CD4-positive, alpha-beta T cell treated with Interleukin-6 at 100 ng/mL for 8 hours (primary cell): ENCODE measurements at places on chromosomes 1 and 21.

DNA sequence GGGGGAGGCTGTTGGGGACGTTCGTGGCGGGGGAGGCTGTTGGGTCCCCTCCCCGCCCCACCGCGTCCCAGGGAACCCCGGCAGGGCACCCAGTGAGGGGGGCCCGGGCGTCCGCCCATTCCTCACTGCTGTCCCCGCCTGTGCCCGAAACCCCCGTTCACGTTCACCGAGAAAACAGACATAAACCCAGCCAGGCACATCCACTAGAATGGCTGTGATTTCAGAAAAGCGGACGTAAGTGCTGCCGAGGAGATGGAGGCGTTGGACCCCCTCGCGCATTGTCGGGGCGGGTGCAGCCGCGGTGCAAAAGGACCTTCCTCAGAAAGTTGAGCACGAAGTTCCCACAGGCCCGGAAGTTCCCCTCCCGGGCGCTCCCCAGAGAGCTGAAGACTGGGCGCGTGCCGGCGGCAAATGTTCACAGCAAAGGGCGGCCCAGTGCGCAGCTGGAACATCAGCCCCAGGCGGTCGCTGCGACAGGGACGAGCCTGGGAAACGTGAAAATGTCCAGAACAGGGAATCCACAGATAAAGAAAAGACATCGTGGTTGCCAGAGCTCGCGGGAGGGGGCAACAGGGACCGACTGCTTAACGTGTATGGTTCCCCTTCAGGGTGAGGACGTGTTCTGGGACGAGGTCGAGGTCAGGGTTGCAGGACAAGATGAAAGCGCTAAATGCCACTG is 18.5 kb upstream of the SAMD11 start:
- DNase-seq, result no peak

DNA sequence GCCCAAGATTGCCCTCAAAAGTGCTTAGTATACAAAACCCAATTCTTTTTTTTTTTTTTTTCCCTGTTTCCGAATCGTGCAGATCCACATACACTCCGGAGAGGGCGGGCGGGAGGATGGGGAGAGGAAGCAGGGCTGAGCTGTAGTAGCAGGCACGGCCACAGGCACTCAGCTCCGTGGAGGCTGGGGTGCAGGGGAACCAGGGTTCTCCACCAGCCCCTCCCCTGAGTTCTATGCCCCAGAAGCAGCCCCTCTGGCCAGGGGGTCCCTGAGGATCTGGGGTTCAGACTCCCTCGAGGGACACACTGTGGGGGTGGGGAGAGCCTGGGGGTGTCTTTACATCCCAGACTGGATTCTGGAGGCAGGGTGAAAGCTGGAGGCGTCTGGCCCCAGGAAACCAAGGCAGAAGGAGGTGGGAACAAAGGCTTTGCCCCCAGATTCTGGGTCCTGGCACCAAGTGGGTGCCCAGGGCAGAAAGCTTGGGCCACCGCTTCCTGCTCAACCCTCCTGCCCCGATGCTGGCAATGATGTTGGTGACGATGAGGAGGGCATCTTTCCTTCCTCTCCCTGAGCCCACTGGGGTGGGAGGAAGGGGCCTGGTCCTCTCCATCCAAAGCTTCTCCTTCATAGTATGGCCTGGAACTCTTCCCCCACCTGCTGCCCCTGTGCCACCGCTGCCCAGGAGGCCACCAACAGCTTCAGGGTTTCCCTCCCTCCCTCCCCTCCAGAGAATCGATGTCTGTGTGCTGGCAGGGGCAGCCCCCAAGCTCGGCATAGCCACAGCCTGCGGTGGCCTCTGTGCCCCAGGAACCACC is 106.4 kb upstream of the TARDBP start:
- DNase-seq, result no peak

DNA sequence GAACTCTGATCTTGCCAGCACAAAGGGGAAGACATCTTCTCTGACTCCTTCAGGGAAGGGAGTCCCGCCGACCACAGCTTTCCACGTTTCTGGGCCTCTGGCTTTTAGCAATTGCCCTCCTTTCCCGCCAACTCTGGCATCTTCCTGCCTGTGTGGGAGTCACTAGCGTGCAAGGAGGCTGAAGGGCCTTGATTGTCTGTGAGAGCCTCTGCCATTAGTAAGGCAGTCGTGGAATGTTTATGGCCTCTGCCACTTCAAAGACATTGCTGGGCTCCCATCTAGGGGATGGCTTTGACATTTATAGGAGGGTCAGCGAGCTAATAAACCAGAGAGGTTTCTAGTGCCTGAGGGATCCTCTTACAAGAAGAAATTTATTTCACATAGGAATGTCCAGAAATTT is 14.3 kb upstream of the PROK1 start:
- DNase-seq, result no peak

DNA sequence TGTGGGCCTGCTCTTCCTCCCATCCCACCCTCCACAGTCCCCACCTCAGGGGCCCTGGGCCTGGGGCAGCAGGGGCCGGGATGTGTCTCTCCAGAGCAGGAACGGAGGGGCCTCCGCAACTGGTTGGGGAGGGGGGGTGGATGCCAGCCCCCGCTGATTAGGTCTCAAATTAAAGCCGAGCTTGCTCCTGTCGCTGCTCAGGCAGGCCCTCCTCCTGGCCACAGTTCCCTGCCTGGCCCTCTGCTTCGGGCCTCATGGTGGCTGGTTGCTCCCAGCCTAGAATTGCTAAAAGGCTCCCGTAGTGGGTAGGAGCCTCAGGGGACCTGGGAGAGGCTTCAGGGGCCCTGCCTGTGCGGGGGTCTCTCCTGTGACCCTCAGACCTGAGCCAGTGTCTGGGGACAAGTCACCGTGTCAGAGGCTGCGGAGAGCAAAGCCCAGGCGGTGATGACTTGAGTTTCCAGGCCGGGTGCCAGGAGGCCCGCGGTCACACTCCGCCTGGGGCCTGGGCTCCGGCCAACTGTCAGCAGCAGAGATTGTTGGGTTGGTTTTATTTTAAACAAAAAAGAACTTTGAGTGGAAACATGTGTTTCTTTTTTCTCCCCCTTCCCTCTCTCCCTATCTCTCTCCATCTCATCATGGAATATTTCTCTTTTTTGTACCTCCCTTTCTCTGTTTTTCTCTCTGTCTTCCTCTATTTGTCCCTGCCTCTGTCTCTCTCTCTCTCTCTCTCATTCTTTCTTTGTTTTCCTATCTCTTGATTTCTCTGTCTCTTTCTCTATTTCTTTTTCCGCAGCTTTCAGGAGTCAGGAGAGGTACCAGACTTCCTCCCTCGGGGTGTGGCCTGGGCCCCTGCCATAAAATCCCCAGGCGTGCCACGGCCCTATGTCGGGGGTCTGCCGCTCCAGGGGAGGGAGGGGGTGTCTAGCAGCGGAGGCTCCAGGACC is 20.0 kb upstream of the EPHA2 start:
- DNase-seq, result no peak

GRCh38 chr1:63557365-63557987 is 34.2 kb downstream of the EFCAB7 start:
- DNase-seq, result peak; percentile 1
